Stimulated activated CD8-positive, alpha-beta memory T cell treated with anti-CD3 and anti-CD28 coated beads, Interleukin-2, amount 100 ng/mL, for 1 hour (primary cell): ENCODE measurements at places on chromosomes 1 and 21.

- DNase-seq, result no peak
Measured at GRCh38 chr1:200960236-200960947, 63.1 kb downstream of the KIF21B start.

DNA sequence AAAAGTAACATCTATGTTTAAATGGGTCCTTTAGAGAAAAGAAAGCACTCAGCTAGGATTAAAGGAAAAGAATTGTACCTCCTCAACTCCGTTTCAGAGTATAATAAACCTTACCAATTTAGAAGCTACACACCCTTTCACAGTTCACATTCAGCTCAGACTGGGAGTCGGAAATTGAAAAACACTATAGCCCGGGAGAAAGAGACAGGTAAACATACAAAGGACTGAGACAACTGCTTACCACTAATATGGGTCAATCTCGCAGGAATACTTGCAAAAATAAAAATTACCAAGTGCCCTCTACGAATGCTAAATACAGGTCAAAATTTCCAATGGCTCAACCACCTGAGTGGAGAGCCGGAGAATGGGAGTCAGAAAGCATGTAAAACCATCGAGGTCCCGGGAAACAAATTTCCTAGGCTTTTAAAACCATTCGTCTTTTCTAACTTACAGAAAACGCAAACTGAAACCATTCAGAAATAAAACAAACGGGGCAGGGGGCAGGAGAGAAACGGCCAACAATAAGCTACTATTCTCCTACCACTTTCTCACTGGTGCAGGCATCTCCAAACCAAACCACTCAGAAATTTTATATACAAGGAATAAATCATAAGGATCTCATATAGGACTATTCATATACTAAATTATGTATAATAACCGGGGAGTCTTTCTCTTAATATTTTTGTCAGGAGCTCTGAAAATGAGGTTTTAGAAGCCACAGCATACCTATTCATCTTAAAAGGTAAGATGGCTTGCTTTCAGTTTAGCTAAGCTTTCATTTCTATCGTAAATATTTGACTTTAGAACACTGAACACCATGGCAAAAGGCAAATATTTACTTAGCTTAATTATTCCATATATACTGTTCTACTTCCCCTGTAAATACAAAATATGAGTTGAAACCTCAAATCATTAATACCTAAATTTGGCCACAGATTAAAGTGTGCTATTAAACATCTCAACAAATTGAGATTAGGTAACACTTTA, 136.5 kb downstream of the RERE start:
- DNase-seq, result no peak

DNA sequence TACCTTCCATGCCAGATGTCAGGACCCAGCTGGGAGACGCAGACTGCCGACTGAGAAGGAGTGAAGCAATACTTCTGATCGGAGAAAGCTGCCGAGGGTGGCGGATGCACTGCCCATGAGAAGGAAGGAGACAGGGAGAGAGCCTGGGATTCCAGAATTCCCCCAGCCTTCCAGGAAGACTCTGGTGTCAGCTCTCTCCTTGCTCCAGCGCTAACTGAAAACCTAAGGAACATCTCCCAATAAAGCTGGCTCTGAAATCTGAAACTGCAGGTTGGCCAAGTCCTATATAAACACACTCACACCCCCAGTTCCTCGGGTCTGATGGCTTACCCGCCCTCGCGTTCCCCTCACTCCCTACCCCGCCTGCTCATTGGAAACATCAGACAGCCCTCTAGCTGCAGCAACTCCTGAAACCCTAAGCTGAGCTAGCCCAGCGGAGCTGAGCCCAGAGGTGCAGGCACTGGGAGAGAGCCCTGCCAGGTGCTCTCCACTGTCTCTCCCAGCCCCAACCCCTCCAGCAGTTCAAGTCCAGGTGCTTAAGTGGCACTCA, 52.3 kb downstream of the PLEKHA6 start:
- no peak for DNase-seq

GRCh38 chr21:17466166-17466565, 46.7 kb upstream of the CXADR start:
- no peak for DNase-seq

- DNase-seq, result no peak
Measured at GRCh38 chr21:21458124-21458631, 460.0 kb downstream of the NCAM2 start.

GRCh38 chr1:36624466-36624865, 141.8 kb upstream of the CSF3R start:
- DNase-seq, result no peak

- DNase-seq, result no peak
Measured at GRCh38 chr1:87224201-87224600, 104.5 kb upstream of the LMO4 start.

DNA sequence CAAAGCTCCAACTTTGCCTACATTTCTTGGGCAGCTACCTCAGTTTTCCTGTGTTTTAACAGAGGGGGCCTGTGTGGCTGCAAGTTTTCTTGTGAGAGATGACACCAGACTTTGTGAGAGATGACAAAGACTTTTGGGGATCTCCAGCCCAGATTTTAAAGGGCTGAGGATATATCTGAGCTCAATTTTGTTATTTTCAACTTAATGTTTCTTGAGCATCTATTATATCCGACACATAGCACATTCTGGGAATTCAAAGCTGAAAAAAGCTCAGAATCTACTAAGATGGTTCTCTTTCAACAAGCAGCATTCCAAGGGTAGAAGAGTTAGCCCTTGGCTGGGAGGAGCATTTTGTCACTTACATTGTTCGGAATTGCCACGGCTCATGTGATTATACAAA, 53.4 kb upstream of the PTGFRN start:
- DNase-seq, result no peak

DNA sequence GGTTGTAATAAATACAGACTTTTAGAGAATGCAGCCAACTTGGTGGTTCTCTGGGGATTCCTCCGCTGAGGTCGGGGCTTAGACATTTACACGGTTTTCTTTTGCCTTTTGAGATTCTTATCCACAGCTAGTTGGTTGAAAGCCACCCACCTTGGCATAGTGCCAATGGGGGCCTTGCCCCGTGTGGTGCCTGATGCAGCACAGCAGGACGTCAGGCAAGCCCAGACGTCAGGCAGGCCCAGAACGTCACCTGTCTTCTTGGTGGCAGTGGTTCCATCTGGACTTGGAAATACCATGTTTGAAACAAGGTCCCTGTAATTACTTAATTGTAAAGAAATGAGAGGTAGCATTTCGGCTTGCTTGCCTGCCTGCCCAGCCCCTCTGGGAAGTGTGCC, 78.5 kb downstream of the GALNT2 start:
- no peak for DNase-seq

DNA sequence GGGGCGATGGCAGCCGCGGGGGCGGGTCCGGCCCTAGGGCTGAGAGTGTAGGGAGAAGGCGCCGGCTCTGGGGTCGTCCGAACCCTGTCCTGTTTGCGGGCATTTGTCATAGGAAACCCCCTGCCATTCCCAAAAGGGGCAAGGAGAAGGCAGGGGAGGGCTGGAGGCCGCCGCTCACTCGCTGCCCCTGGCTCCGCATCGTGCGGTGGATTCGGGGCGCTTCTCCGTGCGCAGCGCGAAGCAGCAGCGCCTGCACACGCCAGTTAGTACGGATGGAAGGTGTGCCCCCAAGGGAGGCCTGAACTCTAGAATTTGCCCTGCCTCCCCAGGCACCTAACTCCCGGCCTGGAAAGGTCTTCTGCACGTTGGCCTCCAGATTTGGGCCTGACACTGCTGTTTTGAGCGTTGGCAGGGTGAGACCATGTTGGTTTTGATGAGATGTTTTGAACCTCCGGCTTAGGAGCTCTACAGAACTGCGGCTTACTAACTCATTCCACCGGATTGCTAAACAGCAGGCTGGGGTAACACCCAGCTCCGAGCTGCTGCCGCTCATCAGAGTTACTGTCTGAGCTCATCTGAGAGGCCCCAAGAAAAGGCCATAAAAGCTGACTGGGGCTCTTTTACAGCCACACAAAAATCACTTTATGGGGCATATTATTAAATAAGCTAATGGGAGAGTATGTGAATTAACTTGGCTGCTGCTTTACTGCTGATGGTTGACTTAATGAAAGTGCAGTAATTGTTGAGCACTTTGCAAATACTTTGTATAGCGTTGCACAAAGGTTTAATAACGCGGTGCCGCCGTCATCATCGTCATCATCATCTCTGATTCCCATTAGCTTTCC, 987 bp downstream of the GPR137B start:
- no peak for DNase-seq

GRCh38 chr1:15902882-15903281, 55.4 kb downstream of the SPEN start:
- DNase-seq, result no peak

DNA sequence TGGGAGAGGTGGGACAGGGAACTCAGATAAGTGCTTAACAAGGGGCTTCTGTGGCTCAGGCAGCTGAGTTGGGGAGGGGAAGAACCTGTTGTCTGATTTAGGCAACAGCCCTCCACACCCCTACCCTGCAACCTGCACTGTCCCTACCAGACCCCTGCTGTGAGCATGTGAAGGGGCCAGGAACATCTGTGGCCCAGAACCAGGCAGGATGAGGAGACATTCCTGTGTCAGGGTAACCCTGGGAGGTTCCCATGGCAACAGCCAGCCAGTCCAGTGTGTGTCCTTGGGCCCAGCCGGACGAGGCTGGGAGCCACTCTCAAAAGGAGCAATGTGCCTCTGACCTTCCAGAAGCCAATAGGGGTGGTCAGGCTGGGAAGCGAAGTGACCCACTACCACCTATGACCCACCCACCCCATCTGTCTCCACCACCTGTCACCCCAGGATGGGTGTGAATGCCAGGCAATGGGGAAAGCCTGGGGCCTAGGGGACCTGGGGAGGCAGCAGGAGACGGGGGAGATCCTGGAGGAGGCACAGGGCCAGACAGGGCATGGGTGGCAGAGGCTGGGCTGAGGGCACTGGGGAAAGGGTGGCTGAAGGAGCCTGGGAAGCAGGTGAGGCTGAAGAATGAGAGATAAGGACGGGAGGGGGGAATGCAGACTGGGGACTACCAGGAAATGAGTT, 5.0 kb upstream of the PMVK start:
- no peak for DNase-seq

DNA sequence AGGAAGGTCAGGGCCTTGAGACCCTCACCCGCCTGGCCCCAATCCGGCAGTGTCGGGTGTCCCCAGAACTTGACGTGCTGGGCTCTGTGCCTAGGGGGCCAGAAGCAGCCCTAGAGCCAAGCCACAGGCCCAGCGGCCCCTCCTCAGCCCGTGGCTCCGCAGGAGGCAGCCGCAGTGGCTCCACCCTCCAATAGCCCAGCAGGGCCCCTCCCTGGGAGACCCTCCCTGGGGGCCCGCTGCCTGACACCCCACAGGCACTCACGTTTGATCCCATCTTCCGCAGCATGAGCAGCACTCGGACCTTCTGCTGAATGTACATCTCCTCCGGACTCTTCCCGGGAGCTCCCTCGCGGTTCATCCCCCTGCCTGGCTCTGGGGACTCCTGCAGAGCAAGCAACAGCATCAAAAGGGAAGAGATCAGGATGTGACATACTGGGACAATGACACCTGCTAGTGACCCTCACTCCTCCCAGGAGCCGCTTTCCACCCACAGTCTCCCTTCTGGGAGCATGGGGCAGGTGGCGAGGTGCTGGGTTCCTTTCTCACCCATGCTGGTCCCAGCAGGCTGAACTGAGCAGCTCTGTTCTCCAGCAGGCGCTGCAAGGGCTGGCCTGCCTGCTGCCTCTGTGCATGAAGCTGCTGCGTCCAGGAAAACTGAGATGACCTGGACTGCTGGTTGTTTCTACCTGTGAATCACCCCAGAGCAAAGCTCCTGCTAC, 38.2 kb downstream of the CTNNBIP1 start:
- no peak for DNase-seq

- DNase-seq, result no peak
Measured at GRCh38 chr1:76225526-76225925, 151.0 kb downstream of the ST6GALNAC3 start.

- no peak for DNase-seq
Measured at GRCh38 chr1:153685544-153686340, 7.3 kb downstream of the NPR1 start.

- DNase-seq, result no peak
Measured at GRCh38 chr1:91783423-91784170, 102.4 kb downstream of the TGFBR3 start.
